ENCODE measurements at places on chromosomes 2 and 18. TPM values are rescaled to one million over a fixed set of nuclear protein-coding genes. Genes with fewer than 3 reads are reported as not detected.
A peak's percentile ranks its signal among the peaks of the same experiment; 100 is the strongest.

PUS10 gene
- 6.5 TPM for total RNA-seq

ACSL3 gene
- total RNA-seq: 33.7 TPM

GALNT3 gene
- 1.9 TPM for total RNA-seq

CHRNG gene
- not detected for total RNA-seq

DNA sequence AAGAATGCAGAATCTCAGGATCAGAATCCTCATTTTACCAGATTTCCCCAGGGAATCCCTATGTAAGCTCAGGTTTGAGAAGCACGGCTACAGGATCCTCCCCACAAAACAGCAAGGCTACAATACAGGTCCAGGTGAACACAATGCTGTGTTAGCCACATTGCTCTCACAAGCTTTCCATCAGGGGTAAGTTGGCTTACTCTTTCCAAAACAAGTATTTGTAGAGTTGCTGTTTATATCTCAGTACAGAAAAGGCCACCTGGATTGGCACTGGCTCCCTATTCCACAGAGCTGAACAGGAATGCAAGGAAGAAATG is 11.0 kb downstream of the SPRED2 start:
- DNase-seq: no peak

- no peak for DNase-seq
These were observed 144.1 kb downstream of the AGAP1 start for GRCh38 chr2:235637896-235638295.

- no peak for DNase-seq
These were observed 33.3 kb downstream of the RTTN start for GRCh38 chr18:70172225-70172624.

DNA sequence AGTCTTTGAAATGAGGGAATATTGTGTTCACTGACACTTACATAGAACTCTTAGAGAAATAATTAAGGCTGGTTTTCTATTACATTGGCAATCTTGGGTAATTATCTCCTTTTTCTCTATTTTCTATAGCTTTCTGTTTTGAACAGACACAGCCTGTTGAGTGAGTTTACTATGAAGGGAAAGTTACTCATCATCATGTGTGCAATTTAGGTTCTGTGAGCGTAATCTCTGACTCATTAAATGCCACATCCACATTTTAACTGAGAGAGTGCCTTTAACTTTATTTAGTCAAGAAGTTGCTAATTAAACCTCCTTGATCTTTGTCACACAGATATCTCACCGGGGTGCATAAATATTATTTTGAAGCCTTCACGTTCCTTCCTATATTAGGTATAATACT is 174.0 kb upstream of the SLC8A1 start:
- no peak for DNase-seq

GRCh38 chr2:29821591-29821990 is 99.8 kb downstream of the ALK start:
- no peak for DNase-seq

DNA sequence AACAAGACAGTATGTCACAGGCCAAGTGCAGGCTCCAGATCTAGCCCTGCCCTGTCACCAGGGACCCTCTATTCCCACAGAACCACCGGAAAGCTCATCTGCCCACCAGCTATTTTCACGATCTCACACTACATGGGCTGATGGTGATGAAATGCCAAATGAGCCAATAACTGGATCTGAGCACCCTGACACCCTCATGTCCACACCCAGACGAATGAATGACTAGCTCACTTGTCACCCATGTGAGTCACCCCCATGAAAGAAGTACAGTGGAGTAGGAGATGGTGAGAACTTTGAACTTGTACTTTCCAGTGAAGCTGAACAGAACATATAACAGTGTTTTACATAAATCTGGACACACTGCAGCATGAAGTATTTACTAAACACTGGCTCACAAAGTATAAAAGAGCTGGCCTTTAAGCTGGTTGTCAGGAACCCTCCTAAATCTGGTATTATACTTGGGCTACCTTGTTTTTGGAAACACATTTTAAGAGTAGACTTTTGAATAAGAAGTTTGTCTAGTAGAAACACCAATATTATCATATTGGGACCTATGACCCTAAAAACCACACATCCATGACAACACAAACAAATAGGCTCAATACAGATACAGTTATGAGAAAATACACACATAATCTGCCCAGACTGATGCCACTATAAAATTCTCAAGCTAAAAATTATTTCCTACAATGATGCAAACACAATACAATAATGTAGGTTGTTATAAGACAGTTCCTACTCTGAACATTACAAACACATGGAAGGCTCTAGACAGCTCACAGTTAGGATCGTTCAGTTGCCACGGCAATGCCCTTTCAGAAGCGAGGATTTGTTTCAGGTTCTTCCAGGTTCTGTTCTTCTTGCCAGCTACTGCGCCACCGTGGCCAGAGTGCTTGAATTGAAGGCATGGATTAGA is 19.0 kb downstream of the INO80C start:
- DNase-seq: no peak

- DNase-seq: peak; percentile 31
These were observed 858 bp downstream of the TP53I3 start for GRCh38 chr2:24083567-24084385.

GRCh38 chr18:59423259-59423658 is 64.2 kb upstream of the LMAN1 start:
- no peak for DNase-seq

GRCh38 chr2:189854187-189854586 is 69.9 kb downstream of the PMS1 start:
- DNase-seq: no peak

DNA sequence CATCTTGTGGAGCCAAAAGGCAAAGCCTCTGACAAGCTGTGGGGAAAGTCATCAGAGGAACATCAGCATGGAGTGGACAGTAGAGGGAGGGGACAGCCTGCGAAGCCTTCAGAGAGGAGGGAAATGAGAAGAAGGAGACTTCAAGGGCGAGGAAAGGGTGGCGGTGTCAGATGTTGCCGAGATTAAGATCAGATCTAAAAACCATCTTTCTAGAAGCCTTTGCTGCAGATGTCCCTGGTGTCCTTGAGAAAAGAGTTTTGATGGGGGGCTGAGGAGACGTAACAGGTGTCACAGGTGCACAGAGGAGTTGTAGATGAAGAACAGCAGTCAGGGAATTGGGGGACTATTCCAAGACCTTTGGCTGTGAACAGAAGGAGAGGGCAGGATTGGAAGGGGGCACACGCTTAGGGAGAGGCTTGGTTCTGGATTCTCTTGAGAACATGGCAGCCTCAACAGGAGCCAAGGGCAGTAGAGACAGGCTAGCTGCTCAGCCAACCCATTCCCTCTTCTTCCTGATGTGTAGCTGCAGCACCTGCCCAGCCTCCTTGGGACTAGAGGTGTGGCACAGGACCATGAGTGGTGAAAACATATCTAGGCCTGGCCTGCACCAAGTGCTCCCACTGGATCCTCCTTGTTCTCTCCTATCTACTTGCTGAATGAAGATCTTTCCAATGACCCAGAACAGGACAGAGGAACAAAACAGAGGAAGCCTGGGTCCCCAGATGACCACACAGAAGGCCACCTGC is 22.7 kb upstream of the NCL start:
- DNase-seq: no peak

All from activated T-cell treated with anti-CD3 and anti-CD28 coated beads, Interleukin-2, amount 50 U/mL, for 4 hours (primary cell).